CD4-positive, alpha-beta T cell treated with Interleukin-15 for 4 hours (primary cell): ENCODE measurements at places on chromosomes 2 and 18.

- no peak for DNase-seq
Measured at GRCh38 chr2:191995285-191995684, 148.4 kb upstream of the CAVIN2 start.

- no peak for DNase-seq
Measured at GRCh38 chr2:145351864-145352425, 832.0 kb upstream of the ZEB2 start.

DNA sequence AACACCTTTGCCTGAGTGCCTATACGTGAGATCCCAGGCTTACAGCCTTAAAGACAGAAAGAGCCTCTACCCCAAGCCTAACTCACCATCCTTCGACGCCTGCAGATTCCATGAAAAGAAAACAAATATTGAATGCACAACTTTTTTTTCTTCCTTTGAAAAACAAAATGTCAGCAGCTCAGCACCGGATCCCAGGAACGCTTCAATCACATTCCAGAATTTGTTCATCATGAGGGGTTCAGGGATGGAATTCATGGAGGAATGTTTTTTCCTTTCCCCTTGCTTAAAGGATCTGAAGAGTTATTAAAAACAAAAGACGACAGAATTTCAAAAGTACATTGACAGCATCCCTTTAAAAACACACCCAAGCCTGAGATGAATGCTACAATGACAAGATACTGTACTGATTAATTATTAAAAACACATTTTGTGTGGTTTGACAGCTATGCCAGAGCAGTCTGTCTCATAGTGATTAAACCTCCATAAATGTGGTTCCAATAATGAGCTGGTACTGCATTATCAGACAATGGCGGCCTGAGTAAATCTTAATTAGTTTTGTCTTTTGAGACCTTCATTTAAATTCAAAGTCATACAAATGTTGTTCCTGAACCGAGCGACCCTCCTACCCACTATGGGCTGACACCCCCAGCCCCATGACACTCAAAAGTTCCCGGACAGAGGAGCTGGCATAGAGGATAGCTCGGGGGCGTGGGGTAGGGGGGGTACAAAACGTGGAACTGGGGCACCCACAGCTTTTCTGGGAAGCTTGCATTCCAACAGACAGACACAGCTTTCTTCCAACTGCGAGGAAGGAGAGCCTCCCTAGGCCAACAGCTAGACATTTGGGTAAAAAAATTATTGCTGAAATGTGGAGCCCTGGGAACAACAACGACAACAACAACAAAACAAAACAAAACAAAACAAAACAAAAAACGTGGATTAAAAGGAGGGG is 227.5 kb downstream of the TTC32 start:
- DNase-seq = no peak

- no peak for DNase-seq
Measured at GRCh38 chr2:17620841-17621240, 80.3 kb downstream of the VSNL1 start.

DNA sequence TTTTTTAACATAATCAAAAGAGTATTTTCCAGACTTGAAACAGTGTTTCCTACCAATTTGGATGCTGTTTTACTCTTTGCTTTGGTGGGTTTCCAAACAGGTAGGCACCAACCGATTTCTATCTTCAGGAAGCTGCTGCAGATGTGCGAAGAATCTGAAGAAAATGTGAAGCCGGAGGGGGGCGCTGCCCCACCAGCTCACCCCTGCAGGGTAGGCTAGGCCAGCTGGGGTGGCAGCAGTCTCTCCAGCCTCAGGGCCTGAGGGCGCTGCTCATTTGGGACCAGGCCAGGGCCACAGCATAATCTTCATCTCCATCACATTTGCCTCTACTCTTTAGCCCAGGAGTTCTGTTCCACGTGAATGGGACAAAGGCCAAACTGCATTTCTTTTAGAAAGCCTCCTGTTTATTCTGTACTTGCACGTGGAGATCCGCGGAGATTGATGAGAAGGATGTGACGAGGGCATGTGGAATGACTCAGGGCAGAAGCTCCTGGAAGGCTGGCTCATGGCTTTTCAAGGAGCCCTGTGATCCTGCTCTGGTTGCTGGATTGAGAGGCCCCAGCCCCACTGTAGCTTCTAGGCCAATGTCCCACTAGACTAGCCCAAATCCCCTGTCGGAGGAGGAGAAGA is 84.2 kb upstream of the FAM136A start:
- DNase-seq = no peak

DNA sequence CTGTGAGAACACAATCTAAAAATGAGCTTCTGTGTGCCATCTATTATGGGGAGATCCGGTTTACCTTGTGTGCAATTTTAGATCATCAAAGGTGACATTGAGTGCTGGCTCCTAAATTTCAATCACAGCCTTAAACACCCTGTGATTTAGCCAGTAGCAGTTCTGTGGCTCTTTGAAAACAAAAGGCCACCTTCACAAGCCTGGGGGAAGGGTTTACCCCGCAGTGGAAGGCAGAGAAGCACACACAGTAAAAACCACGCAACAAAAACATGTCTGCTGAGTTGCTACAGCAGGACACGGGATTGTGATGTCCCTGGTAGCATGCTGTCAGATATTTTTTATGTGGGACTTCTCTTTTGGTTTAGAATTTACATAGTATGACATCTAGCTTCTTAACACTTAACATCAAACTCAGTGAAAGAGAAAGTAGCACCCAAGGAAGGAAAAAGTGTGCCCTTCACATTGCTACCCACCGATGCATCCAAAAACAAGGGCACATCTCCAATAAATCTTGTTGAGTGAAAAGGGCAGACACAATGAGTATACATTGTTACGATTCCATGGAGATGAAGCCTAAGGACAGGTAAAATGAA is 56.1 kb upstream of the RNF152 start:
- no peak for DNase-seq

GRCh38 chr2:159285433-159285832 is 1.1 kb downstream of the WDSUB1 start:
- no peak for DNase-seq

GRCh38 chr2:31297751-31298150 is 63.8 kb downstream of the EHD3 start:
- no peak for DNase-seq

- DNase-seq = no peak
Measured at GRCh38 chr2:32825291-32825712, 121.5 kb upstream of the LTBP1 start.

- DNase-seq = peak; percentile 6
Measured at GRCh38 chr2:152175012-152175367, 573 bp downstream of the STAM2 start.

GRCh38 chr2:179442206-179442605 is 177.6 kb upstream of the SESTD1 start:
- no peak for DNase-seq

- no peak for DNase-seq
Measured at GRCh38 chr2:102599486-102599885, 19.9 kb upstream of the SLC9A2 start.
